ENCODE measurements at places on chromosomes 5 and 9.

GRCh38 chr5:173772384-173773059 is 115.6 kb upstream of the CPEB4 start:
- no peak for DNase-seq

- DNase-seq = no peak
Observed at GRCh38 chr5:137696481-137696880, 39.4 kb downstream of the KLHL3 start.

GRCh38 chr5:94740286-94740685 is 121.8 kb downstream of the SLF1 start:
- no peak for DNase-seq

DNA sequence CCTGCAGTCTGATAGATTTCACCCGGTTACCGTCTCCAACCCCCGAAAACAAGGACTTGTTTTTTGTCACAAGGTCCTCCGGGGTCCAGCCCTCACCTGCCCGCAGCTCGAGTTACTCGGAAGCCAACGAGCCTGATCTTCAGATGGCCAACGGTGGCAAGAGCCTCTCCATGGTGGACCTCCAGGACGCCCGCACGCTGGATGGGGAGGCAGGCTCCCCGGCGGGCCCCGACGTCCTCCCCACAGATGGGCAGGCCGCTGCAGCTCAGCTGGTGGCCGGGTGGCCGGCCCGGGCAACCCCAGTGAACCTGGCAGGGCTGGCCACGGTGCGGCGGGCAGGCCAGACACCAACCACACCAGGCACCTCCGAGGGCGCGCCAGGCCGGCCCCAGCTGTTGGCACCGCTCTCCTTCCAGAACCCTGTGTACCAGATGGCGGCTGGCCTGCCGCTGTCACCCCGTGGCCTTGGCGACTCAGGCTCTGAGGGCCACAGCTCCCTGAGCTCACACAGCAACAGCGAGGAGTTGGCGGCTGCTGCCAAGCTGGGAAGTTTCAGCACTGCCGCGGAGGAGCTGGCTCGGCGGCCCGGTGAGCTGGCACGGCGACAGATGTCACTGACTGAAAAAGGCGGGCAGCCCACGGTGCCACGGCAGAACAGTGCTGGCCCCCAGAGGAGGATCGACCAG is 121.3 kb downstream of the DAB2IP start:
- DNase-seq = no peak

DNA sequence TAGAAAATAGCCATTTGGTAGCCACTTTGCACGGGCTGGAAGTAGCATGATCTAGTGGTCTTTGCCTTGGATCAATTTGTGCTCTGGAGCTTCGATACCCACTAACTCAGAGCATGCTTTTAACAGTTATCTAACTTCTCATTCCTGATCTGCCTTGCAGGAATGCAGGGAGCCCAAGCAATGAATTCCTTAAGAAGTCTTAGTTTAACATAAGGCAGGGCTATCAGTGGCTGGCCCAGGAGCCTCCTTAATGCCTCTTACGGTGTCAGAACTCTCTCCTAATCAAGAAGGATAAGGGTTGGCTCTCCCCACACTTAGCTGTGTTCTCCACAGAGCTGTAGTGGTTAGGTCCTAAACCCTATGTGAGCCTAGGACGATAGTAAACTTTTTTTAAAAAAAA is 95.8 kb upstream of the TBCA start:
- DNase-seq = no peak

DNA sequence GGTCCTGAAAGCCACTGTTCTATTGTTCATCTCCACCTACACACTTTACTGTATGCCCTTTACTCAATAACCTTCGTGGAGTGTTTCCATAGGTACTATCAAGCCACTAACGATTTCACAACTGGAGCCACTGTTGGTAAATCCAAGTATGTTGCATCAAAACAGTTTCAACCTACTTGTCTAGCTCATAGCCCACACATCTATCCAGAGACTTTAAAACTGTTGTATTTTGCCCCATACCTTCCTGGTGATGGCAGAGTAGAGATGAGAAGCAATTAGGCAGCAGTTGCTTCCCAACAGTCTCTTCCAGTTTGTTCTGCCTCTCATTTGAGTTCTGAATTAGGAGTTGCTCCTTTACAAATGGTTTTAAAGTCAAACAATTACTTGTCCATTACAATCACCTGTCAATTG is 607 bp downstream of the FAXDC2 start:
- DNase-seq = no peak

GRCh38 chr5:151274666-151275065 is 21.7 kb downstream of the GM2A start:
- no peak for DNase-seq

GRCh38 chr5:56025151-56025885 is 30.6 kb upstream of the IL6ST start:
- no peak for DNase-seq

DNA sequence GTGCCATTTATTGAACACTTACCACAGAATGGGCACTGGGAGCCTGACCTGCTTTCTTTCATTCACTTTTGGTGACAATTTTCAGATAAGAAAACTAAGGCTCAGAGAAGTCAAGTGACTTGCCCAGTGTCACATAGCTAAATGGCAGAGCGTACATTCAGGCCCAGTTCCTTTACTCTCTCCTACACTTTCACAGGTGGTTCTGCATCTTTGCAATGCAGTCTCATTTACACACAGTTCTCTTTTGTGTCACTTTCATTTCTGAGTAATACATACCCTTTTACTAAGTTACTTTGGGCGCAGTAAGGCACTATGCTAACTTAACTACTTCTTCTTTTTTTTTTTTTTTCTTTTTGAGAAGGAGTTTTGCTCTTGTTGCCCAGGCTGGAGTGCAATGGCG is 8.3 kb downstream of the NFIL3 start:
- DNase-seq = no peak

- no peak for DNase-seq
Observed at GRCh38 chr5:146785065-146785464, 93.5 kb downstream of the PPP2R2B start.

DNA sequence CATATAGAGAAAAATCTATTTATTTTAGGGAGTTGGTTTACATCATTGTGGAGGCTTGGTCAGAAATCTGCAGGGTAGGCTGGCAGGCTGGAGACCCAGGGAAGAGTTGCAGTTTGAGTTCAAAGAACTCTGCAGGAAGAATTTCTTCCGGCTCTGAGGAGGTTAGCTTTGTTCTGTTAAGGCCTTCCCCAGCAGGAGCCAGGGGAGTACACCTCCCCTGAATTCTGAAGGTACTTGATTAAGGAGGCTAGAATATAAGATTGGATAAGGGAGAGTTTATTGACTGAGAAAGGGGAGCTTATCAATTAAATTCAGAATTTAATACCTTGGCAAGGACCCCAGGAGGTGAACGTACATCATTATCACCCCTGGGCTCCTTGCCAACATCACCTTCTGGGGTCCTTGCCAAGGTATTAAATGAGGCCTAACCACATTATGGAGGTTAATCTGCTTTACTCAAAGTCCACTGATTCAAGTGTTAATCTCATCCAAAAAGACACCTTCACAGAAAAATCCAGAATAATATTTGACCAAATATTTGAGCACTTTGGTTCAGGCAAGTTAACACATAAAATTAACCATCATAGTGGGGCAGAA is 351.7 kb downstream of the CWC27 start:
- DNase-seq = no peak

GRCh38 chr5:167810573-167810972 is 480.9 kb upstream of the WWC1 start:
- no peak for DNase-seq

DNA sequence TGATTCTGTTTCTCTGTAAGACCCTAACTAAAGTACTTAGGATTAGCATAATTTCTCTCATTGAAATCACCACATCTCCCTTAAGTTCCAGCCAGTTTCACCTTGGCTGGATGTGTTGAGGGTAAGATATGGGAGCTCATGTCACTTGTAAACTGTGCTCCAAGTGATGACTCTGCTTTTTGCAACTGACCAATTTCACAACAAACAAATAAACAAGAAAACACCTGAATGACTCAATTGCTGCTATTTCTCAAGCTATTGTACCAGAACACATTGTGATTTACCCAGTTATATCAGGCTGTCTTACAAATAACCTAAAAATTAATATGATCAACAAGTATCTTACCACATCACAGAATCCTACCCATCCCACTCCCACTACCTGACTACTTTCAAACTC is 379.1 kb upstream of the KIF2A start:
- DNase-seq = no peak

All from AG04449 (cell line).